ENCODE measurements at places on chromosomes 12 and 14. TPM values are rescaled to one million over a fixed set of nuclear protein-coding genes. Genes with fewer than 3 reads are reported as not detected.
A peak's percentile ranks its signal among the peaks of the same experiment; 100 is the strongest.

DNA sequence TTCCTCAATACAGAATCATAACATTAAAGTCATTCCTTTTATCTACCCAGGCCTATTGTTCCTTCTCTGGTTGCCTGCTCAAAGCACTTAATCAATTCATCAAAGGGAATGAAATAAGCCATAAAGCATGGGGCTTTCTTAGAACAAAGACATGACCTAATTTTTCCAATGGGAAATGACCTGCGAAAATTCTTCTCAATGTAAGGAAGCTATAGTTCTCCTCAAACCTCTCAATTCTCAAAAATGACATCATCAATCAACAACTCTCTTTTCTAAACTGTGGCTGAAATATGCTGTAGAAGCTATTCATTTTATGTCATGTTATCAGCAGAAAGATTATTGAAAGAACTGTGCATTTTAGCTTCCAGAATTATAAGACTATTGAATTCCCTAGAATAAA lies 116.0 kb upstream of the PTPRR start:
- H3K36me3 ChIP-seq = no peaks in the 10 kb centered on the region
- no peak overlapping the region for H3K4me3 ChIP-seq
- no peak for DNase-seq

DNA sequence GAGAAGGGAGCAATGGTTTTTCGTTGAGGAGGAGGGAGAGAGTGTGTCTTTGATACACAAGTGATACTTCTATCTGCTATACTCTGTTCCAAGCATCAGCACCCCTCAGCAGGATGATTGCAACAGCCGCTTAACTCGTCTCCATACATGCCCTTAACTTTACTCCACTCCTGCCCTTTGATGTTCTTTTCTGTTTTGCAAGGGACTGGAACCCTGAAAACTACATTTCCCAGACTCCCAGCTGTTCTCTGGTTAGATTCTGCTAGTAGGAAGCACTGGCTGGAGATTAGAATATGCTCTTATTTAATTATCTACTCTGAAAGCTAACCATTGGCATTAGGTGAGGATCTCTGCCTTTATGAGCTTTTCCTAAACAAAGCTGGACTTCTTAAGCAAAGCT lies 23.5 kb upstream of the CRADD start:
- H3K4me3 ChIP-seq = no peak overlapping the region
- H3K27ac ChIP-seq = no peak overlapping the region
- no peaks in the 10 kb centered on the region for H3K27me3 ChIP-seq
- no peaks in the 10 kb centered on the region for H3K4me1 ChIP-seq

- no peak overlapping the region for H3K4me3 ChIP-seq
- DNase-seq = no peak
- no peaks in the 10 kb centered on the region for H3K27me3 ChIP-seq
- peaks cover 34% of the 10 kb centered on the region for H3K4me1 ChIP-seq
- no peaks in the 10 kb centered on the region for H3K36me3 ChIP-seq
Observed at GRCh38 chr14:32588448-32589320, 259.6 kb downstream of the AKAP6 start.

DNA sequence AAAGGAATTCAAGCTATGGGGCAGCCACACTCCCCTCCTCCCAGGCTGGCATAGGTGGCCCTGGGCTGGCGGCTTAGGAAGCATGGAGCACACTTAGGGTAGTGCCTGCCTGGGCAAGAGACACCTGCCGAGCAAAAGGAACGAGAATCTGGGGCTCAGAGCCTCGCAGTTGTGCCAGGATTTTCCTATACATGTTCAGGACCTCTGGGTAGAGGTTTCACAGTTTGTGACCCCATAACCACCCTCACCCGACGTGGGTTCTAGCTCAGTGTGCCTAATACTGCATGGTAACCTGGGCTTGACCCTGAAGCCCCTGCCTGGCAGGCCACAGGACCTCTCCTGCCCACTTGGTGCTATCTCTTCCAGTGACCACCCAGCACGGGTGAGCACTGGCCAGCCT lies 99.5 kb downstream of the FBXL14 start:
- DNase-seq = no peak
- no peak overlapping the region for H3K27ac ChIP-seq
- H3K27me3 ChIP-seq = no peaks in the 10 kb centered on the region
- H3K4me1 ChIP-seq = peaks cover 11% of the 10 kb centered on the region
- H3K36me3 ChIP-seq = peaks cover 29% of the 10 kb centered on the region

The EML5 gene
- 0.36 TPM for total RNA-seq

GRCh38 chr12:6335451-6336078 lies 6.3 kb downstream of the TNFRSF1A start:
- H3K27me3 ChIP-seq = no peaks in the 10 kb centered on the region
- peak; percentile 72 for DNase-seq
- peak overlapping the region; percentile 90 for H3K4me3 ChIP-seq

The RPGRIP1 gene
- 0.30 TPM for total RNA-seq

- no peaks in the 10 kb centered on the region for H3K36me3 ChIP-seq
- no peaks in the 10 kb centered on the region for H3K27me3 ChIP-seq
- DNase-seq = peak; percentile 55
- H3K27ac ChIP-seq = no peak overlapping the region
- H3K4me1 ChIP-seq = peaks cover 20% of the 10 kb centered on the region
Observed at GRCh38 chr12:65510584-65511050, 232.1 kb downstream of the MSRB3 start.

GRCh38 chr12:70543444-70543843 lies 93.8 kb downstream of the PTPRB start:
- H3K36me3 ChIP-seq = peaks cover 17% of the 10 kb centered on the region
- DNase-seq = no peak
- no peaks in the 10 kb centered on the region for H3K27me3 ChIP-seq
- H3K4me1 ChIP-seq = peaks cover 16% of the 10 kb centered on the region

DNA sequence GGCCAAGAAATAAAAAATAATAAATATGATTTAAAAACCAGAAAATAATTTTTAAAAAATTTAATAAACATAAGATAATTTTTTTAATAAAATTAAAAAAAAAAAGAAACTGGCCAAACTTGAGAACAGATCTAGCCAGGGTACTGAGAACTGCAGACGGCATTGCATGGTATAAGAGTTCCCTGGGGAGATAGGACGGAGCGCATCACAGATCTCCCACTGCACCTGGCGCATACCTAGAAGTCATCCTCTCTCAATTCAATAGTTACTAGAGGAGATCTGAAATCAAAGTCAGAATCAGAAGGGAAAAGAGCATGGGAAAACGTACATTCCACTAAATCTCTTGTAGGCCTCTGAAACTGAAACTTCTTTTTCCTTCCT lies 58.9 kb upstream of the BCL2L14 start:
- no peak overlapping the region for H3K4me3 ChIP-seq
- peaks cover 7% of the 10 kb centered on the region for H3K4me1 ChIP-seq
- no peak for DNase-seq
- no peaks in the 10 kb centered on the region for H3K27me3 ChIP-seq

The PTCSC3 gene
- total RNA-seq = not detected

- H3K4me1 ChIP-seq = no peaks in the 10 kb centered on the region
- no peak for DNase-seq
- no peak overlapping the region for H3K27ac ChIP-seq
Observed at GRCh38 chr12:49609875-49610154, 4.4 kb upstream of the FAM186B start.

The HOXC12 gene
- total RNA-seq = not detected

DNA sequence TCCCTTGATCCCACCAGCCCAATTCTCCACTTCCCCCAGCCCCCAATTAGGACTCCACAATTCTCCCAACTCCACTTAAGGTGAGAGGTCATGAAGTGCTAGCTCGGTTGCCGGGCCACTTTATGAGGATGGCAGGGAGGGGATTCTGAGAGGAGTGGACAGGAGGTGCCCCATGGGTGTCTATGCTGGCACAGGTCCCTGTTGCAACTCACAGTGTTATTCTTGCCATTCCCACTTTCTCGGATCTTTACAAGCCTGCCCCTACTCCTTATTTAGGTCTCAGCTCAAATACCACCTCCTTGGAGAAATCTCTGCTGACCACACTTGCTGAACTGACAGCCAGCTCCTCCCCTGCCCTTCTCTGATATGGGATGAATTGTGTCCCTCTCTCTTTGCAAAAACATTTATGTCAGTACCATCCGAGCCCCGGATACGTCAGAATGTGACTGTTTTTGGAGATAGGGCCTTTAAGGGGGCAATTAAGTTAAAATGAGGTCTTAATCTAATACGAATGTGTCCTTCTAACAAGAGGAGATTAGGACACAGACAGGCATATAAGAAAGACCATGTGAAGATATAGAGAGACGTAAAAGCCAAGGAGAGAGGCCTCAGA lies 4.2 kb upstream of the LGALS3 start:
- H3K27me3 ChIP-seq = no peaks in the 10 kb centered on the region
- H3K4me1 ChIP-seq = peaks cover 96% of the 10 kb centered on the region
- H3K27ac ChIP-seq = peak overlapping the region; percentile 95
- H3K4me3 ChIP-seq = no peak overlapping the region
- no peaks in the 10 kb centered on the region for H3K36me3 ChIP-seq

GRCh38 chr12:89481213-89481914 lies 43.2 kb downstream of the GALNT4 start:
- H3K27me3 ChIP-seq = no peaks in the 10 kb centered on the region
- no peak overlapping the region for H3K27ac ChIP-seq
- no peaks in the 10 kb centered on the region for H3K36me3 ChIP-seq
- no peak overlapping the region for H3K4me3 ChIP-seq
- H3K4me1 ChIP-seq = no peaks in the 10 kb centered on the region

DNA sequence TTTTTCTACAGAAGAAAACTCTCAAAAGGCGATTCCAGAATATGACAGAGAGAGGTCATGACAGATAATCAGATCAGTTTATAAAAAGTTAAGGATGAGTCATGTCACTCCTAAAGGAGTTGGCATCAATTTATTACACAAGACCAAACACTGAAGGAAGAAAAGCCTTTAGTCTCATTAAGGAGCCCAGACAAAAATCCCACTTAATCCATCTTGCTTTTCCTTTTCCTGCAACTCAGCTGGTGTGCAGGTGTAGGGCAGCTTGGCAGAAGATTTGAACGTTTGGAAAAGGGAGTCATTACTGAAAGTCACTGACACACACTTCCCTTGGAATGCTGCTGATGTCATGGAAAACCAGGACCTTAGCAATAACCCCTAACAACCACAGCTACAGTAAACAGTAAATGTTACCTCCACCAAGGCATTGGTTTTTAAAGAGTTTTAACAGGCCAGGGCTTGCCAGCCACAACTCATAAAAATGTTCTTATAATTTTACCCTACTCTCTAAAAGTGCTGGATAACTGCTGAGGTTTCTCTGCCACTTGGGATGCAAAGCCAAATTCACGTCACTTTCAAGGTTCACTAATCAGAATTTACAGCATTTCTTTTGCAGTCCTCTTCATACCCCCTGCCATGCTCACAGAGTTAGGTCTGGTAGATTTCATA lies 320.6 kb downstream of the RAD51B start:
- H3K36me3 ChIP-seq = no peaks in the 10 kb centered on the region
- DNase-seq = no peak
- no peaks in the 10 kb centered on the region for H3K27me3 ChIP-seq
- peak overlapping the region; percentile 67 for H3K27ac ChIP-seq
- no peak overlapping the region for H3K4me3 ChIP-seq

The COCH gene
- 0.60 TPM for total RNA-seq

The LARP4 gene
- total RNA-seq = 69.0 TPM

DNA sequence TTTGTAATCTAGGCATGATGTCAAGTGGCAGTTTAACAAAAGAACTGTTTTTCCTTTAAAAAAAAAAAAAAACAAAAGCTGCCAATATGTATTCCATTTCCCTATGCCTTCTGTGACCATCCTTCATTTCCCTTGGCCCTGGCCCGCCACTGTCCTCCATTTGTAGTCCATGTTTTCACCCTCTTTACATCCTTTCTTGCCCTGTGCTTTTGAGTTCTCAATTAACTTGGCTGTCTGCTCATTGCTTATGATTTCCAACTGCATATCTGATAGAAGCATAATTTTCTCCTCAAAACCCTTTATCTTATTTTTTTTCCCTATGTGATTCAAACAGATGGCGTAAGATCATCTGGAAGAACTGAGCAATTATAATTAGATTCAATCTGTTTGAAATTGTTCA lies 297.5 kb downstream of the NAV3 start:
- H3K27ac ChIP-seq = no peak overlapping the region
- no peak overlapping the region for H3K4me3 ChIP-seq
- H3K4me1 ChIP-seq = no peaks in the 10 kb centered on the region
- no peaks in the 10 kb centered on the region for H3K27me3 ChIP-seq

DNA sequence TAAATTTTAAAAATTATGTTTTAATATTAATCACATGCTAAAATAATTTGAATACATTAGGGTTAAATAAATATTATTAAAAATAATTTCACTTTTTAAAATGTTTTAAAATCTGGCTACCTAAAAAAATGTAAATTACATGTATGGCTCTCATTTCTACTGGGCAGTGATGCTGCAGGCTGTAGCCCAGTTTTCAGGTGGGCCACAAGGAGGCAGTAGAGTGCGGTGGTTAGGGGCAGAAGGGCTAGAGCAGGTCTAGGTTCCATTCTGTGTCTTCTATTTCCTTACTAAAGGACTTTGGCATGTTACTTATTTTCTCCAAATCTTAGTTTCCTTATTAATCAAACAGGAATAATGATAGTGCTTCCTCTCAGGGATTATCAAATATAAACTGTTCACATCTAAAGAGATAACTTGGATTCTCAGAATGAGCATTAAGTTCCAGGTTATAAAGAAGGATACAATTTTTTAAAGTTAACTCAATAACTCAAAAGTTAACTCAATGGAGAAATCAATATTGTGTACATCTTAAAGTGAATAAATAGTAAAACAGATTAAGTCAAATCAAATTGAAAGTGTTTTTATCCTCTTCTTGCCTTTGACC lies 54.9 kb upstream of the OVCH1 start:
- no peak overlapping the region for H3K4me3 ChIP-seq
- H3K36me3 ChIP-seq = peaks cover 18% of the 10 kb centered on the region
- DNase-seq = peak; percentile 62
- peaks cover 26% of the 10 kb centered on the region for H3K4me1 ChIP-seq

- H3K4me1 ChIP-seq = peaks cover 20% of the 10 kb centered on the region
- peaks cover 34% of the 10 kb centered on the region for H3K27me3 ChIP-seq
- DNase-seq = no peak
- H3K4me3 ChIP-seq = no peak overlapping the region
- H3K27ac ChIP-seq = no peak overlapping the region
- H3K36me3 ChIP-seq = no peaks in the 10 kb centered on the region
Observed at GRCh38 chr12:24898606-24899005, 50.3 kb downstream of the BCAT1 start.

The ZNF891 gene
- total RNA-seq = 1.1 TPM

GRCh38 chr12:29241821-29242591 lies 92.9 kb downstream of the FAR2 start:
- H3K4me1 ChIP-seq = peaks cover 22% of the 10 kb centered on the region
- peak overlapping the region; percentile 76 for H3K27ac ChIP-seq
- H3K27me3 ChIP-seq = no peaks in the 10 kb centered on the region
- DNase-seq = no peak

GRCh38 chr12:65670775-65671174 lies 153.5 kb upstream of the HMGA2 start:
- H3K36me3 ChIP-seq = no peaks in the 10 kb centered on the region
- peaks cover 9% of the 10 kb centered on the region for H3K27me3 ChIP-seq
- no peaks in the 10 kb centered on the region for H3K4me1 ChIP-seq

DNA sequence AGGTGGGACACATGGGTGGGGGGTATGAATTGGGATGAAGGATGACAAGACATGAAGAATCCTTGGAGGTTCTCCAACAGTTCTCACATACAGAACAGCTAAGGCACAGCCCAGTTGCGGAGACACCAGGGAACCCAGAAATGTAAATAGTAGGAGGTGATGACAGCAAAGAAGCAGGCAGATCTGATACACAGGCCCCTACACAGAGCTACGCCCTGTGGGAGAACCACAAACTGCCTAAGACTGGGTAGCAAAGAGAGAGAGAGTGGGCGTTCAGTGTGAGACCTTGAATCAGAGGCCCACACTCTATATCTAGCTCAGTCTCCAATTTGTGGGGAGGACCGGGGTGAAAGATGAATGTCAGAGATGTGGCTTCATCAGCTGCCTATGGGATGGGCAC lies 9.5 kb upstream of the NUMB start:
- H3K4me3 ChIP-seq = no peak overlapping the region
- no peak overlapping the region for H3K27ac ChIP-seq

GRCh38 chr12:94239332-94239993 lies 91.1 kb downstream of the PLXNC1 start:
- peaks cover 6% of the 10 kb centered on the region for H3K36me3 ChIP-seq
- DNase-seq = no peak
- no peak overlapping the region for H3K27ac ChIP-seq
- no peaks in the 10 kb centered on the region for H3K27me3 ChIP-seq
- H3K4me1 ChIP-seq = no peaks in the 10 kb centered on the region
